Activated CD4-positive, alpha-beta T cell treated with anti-CD3 and anti-CD28 coated beads, Interleukin-2, amount 50 U/mL, for 16 hours (primary cell): ENCODE measurements at places on chromosomes 5 and 9.
A peak's percentile ranks its signal among the peaks of the same experiment; 100 is the strongest.

DNA sequence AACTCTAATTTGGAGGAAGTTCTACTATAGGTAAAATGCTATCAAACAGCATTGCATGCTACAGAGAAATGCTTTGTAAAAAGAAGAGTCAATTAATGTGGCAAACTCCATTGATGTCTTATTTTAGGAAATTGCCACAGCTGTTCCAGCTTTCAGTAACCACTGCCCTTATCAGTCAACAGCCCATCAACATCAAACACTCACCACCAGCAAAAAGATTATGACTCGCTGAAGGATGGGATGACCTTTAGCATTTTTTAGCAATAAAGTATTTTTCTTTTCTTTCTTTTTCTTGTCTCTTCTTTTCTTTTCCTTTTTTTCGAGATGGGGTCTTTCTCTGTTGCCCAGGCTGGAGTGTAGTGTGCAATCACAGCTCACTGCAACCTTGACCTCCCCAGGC lies 26.0 kb downstream of the CRHBP start:
- no peak for DNase-seq

DNA sequence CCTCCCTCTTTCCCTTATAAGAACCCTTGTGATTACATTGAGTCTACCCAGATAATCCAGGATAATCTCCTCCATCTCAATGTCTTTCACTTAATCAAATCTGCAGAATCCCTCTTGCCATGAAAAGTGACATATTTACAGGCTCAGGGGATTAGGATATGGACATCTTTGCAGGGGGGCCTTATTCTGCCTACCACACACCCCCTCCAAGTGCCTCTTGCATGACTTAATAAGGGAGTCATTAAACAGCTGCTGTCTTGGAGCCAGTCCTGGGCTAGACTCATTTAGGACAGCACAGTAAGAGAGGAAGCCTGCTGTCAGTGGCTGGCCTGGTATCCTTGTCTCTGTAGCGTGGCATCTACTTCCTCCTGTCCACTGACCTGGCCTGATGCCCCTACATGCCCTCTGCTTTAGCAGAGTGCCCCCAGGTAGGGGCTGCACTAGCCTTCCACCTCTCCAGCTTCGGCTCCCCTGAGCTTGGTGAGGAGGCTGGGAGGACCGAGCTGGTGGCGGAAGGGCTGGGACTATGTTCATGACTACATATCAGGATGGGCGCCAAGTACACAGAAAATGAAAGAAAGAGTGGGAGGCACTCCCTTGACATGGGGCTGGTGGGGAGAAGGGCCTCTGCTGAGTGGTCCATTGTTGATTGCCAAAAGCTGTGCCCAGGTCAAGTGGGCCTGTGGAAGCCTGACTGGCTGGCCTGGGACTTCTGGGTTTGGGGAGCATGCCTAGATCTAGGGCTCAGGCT lies 17.2 kb downstream of the ENHO start:
- DNase-seq: no peak

DNA sequence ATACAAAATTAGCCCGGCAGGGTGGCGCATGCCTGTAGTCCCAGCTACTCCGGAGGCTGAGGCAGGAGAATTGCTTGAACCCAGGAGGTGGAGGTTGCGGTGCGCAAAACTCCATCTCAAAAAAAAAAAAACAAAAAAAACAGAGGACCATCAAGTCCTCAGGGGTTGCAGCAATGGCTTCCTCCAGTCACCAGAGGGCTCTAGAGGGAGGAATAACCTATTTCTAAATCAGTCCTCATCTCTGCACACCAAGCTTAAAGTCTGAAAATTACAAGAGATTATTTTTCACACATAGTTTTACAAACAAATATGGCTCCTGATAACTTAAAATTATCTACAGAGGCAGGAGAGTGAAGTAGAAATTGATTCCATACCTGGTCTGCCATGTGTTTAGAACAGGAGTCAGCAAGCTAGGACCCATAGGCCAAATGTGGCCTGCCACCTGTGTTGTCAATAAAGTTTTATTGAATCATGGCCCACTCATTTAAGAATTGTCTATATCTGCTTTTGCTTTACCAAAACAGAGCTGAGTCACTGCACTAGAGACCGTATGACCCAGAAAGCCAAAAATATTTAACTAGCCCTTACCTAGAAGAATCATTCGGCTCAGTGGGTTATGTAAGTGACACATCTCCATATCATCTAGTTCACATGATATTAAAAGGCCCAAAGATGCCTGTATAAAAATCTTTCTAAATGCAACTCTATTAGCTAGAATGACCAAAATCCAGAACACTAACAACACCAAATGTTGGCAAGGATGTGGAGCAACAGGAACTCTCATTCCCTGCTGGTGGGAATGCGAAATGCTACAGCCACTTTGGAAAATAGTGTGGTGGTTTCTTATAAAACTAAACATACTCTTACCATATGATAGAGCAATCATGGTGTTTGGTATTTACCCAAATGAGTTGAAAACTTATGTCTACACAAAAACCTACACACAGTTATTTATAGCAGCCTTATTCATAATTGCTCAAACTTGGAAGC lies 207.7 kb downstream of the FRMD3 start:
- DNase-seq: no peak

- peak; percentile 44 for DNase-seq
These were observed 10.8 kb upstream of the IFNA2 start for GRCh38 chr9:21395778-21396717.

GRCh38 chr5:80220245-80220897 lies 35.5 kb downstream of the SERINC5 start:
- DNase-seq: no peak

DNA sequence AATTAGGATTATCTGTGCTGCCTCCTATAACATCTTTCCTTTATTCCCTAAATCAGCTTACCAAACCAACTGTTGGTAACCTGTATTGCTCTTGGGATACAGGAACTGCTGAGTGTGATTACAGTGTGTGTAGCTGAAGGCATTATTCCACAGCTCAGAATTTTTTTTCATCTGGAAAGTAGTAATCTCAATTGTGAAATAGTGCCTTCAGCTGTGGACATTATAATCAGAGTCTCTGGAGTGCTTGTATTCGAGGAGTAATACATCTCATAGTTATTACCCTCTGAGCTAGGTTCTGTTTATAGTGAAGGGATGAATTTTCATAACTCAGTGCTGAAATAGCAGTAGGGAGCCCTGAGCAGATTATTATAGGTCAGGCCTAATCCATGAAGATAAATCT lies 199.5 kb downstream of the MAST4 start:
- DNase-seq: no peak

DNA sequence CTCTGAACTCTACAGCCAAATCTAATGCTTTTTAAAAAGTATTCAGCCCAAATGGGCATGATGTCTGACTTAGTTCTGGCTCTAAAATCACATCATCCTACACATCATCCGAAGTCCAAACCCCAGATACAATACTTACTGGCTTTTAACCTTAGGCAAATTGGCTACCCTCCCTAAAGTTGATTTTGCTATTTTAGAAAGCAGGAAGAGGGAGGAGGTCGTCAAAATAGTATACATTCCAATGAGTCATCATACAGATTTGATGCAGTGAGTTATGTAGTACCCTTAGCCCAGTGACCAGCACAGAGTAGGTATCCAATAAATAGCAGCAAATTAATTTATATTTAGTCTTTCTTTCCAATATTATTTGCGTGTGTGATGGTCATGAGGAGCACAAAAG lies 582.0 kb upstream of the TUSC1 start:
- DNase-seq: no peak

DNA sequence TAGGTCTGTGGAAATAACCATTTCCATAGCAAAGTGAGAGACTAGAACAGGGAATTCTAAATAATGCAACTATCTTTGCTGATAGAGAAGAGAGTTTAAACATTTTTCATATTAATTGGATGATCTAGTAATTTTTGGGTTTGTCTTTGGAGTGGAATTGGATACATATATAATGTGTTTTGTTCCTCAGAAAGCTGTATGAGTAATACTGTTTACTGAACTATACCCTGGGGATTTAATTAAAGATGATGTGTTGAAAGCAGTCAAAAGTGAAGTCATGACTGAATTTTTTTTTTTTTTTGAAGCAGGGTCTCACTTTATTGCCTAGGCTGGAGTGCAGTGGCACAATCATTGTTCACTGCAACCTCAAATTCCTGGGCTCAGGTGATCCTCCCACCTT lies 17.9 kb downstream of the FER start:
- DNase-seq: no peak

DNA sequence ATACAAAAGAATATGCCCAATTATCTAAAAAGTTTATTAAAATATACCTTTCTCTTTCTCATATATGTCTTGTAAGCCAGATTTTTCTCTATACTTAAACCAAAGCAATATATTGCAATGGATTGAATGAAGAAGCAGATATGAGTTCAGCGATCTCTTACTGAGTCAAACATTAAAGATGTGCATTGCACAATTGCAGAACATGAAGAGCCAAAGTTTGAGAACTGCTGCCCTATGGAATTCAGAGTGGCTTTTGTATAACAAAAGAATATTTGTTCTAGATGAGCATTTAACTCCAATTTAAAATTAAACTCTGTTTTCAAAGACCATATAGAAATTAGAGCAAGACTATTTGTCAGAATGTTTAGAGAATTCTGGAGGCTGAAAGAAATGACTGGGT lies 519.0 kb upstream of the DAB2 start:
- DNase-seq: no peak

GRCh38 chr9:33818167-33818846 lies 1.3 kb downstream of the UBE2R2 start:
- DNase-seq: peak; percentile 7

DNA sequence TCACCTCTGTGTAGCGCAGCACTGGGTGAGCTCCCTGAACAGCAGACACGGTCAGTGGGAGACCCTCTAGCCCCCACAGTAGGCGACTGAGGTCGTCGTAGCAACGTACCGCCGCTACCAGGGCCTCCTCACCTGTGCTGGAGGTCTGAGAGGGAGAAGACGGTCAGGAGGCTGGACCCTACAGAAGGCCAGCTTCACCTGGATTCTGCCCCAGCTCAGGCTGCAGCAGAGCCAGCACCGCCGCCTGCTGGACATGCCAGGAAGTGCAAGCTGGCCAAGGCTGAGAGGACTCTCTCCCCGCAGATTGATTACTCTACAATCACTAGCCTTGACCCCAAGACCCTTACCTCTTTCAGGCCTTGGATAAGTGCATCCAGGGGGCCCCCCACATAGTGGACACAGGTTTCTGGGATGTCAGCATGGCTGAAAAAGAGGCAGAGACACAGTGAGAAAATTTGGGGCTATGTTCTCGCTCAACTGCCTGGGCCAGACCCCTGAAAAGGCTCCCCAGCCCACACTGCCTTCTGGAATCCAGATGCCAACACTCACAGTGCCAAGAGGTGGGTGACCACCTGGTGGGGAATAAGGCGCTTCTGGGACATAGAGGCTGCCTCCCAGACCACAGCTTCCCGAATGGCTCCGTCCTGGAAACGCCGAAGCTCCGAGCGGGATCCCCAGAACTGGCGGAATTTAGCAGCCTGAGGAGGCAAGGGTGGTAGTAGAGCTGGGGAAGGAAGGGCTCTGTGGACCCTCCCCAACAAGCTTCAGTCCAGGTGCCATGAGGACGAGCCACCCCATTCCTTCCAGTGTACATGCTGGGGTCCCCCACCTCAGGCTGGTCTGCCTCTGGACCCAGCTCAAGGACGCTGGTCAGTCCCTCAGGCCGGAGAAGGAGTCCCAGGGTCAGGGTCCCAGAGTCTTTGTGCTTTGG lies 6.9 kb downstream of the NOL6 start:
- DNase-seq: peak; percentile 62

GRCh38 chr5:180463216-180463900 lies 30.8 kb upstream of the CNOT6 start:
- no peak for DNase-seq

DNA sequence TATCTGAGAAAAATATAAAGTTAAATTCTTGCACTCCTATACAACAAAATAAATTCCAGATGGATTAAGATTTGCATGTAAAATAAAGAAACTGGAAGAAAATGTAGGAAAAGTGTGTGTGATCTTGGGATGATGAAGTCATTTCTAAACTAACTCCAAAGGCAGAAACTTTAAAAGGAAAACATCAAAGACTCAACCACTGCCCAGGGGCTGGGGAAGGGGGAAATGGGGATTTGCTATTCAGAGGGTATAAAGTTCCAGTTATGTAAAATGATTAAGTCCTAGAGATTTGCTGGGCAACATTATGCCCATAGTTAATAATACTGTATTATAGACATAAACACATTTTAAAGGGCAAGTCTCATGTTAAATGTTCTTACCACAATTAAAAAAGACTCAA lies 254.5 kb downstream of the DEPDC1B start:
- DNase-seq: no peak

DNA sequence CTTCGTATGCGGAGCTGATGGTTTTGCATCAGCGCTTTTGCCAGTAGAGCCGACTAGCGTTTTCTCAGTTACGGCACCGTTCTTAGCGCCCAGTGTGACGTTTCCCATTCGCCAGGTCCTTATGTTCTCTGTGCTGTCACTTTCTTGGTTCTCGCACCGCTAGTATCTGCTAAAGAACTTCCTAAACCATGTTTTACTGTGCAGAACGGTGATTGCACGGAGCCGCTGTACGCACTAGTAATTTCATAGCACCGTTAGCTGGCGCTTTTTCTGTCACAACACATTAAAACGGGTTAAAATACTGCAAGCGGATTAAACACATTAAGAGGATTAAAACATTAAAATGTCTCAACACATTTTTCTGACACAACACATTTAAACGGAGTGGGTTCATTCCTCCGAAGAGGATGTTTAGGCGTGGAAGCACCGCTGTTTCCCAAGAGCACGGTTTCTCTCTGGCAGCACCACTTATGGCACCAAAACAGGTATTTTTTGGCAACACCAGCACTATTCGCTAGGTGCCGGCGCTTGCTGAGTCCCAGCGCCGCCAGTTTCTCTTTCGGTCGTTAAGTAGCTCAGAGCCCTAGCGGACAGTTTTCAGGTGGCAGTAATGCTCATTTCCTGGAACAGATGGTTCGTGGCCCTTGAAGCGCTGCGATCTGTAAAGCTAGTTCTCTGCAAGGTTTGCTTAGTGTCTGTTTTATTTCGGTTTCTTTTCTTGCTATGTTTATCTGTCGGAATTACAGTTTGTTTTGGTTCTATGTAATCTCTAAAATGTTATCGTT lies 20.3 kb downstream of the ANXA2R start:
- peak; percentile 91 for DNase-seq

DNA sequence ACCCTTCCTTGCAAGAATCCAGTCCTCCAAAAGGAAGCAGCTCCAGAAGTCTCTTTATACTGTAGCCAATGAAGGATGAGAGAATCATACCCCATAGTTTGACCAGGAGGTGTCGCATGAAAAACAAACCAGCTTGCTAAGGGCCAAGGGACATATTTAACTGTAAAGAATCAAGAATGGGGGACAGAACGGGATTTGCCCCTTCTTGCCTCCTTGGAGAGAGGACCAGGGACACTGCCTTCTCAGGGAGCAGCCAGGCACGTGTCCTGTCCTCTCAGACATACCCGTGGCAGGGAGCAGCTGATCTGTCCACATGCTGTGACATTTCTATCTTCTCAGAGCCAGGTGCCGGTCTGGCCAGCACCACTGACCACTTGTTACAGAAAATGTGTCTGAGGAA lies 11.7 kb downstream of the PRUNE2 start:
- DNase-seq: no peak
